ENCODE measurements at places on chromosomes 1 and 21.

DNA sequence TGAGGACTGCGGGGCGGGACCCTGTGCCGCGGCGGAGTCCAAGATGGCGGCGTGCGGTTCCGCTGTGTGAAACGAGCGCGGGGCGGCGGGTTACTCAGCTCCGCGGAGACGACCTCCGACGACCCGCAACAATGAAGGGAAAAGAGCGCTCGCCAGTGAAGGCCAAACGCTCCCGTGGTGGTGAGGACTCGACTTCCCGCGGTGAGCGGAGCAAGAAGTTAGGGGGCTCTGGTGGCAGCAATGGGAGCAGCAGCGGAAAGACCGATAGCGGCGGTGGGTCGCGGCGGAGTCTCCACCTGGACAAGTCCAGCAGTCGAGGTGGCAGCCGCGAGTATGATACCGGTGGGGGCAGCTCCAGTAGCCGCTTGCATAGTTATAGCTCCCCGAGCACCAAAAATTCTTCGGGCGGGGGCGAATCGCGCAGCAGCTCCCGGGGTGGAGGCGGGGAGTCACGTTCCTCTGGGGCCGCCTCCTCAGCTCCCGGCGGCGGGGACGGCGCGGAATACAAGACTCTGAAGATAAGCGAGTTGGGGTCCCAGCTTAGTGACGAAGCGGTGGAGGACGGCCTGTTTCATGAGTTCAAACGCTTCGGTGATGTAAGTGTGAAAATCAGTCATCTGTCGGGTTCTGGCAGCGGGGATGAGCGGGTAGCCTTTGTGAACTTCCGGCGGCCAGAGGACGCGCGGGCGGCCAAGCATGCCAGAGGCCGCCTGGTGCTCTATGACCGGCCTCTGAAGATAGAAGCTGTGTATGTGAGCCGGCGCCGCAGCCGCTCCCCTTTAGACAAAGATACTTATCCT is 430 bp downstream of the RBM15 start:
- peak; percentile 62 for DNase-seq

- DNase-seq = no peak
Observed at GRCh38 chr1:51963592-51964308, 26.8 kb downstream of the RAB3B start.

DNA sequence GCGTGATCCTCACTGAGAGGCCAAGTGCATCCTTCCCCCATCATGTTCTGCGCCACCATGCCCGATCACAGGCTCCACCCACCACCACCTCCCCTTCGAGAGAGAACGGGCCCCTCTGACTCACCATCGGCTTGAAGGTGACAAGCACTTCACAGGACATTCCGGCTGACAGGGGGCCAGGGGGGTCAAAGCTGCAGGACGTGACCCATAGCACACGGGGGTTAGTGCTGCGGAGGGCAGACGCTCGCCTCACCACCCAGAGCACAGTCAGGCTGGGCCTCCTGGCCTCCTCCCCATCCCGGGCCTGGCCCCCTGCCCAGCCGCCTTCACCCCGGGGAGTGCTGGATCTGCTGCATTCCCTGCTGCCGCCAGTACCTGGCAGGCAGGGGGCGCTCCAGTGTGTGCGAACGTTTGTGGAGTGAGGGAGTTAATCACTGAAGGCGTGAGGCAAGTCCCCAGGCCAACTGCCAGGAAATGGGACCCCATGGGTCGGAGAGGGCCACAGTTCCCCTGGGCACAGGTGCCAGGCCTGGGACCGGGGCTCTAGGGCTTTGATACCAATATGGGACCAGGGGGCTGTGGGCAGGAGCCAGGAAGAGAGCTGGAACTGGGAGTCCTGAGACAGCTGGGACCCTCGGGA is 40.9 kb upstream of the TMEM52 start:
- DNase-seq = peak; percentile 84

- no peak for DNase-seq
Observed at GRCh38 chr1:155202198-155202597, 5.5 kb downstream of the THBS3 start.

DNA sequence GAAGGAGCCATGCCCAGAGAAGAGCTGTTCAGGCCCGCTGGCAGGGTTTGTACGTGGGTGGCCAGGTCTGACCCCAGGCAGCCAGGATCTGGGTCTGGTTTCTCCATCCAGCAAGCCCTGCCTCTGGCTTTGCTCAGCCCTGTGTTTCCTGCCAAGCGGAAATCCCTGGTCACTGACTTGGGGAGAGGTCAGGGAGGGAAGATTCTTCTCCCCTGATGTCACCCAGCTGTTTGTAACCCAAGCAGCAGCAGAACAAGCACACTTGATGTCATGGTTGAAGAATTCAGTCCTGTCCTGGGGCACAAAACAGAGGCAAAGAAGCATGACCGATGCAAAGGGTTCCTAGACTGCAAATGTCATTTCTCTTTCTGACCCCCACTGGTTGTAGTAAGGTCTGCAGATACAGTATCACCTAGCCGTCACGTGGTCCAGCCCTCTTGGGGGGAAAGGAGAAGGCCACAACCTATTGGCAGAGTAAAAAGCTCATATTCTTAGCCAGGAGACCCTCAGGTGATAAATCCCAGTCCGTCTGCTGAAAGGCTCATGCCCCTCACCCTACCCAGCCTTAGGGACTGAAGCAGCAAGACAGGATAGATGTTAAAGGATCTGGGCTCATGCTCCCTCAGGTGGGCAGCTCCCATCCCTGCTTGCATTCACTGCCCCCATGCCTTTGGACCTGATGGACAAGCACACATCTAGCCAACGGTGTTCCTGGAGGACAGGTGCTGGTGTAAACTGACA is 120.9 kb downstream of the SYT2 start:
- no peak for DNase-seq

DNA sequence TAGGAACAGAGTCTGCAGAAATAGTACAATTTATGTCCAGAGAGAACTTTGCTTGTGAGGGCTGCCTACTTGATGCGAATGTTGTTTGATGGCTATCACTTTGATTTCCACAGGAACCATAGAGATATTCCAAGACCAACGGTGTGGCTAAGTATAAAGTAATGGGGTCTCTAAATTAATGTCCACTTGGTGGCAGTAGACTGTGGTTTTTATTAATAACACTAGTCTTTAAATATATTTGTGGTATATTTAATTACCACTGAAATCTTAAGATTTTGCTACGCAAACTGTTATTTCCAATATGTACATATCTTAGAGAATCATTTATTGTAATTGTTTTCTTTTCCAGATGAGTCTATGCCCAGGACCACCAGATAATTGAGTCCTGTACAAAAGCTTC is 647.9 kb downstream of the PLA2G4A start:
- DNase-seq = no peak

DNA sequence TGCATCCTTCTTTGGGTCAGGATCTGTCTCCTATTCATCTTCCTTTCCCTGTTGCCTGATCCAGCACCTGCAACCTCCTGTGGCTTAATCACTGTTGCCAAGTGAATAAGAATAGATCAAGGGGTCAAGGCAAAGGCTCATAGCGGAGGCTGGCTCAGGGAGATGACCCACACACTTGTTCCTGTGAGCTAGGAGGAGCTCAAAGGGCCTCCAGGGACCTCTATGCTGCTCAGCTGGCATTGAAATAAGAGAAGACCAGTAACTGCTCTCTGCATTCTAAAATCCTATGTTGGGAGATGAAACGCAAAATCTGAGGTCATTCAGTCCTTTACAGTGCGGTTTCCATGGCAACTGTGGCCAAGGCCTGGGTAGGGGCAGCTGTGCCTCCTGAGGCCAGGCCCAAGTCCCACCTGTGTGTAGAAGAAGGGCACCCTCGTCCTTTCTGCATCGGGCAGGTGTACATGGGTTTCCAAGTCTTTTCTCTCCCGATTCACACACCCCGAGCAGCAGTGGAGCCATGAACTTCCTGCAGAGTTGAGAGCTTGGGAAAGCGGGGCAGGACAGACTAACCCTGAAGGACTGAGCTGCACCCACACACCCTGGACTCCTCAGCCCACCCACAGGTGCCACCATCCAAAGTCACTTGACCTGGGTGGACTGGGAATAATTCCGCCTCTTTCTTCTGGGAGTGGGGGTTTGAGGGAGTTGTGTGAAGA is 27.8 kb upstream of the STUM start:
- no peak for DNase-seq

- DNase-seq = no peak
Observed at GRCh38 chr1:53276153-53276901, 38.0 kb upstream of the MAGOH start.

- no peak for DNase-seq
Observed at GRCh38 chr1:74427681-74428080, 84.7 kb downstream of the LRRC53 start.

- DNase-seq = no peak
Observed at GRCh38 chr1:79839882-79840281, 833.4 kb upstream of the ADGRL4 start.

GRCh38 chr1:227453631-227454355 is 109.6 kb upstream of the ZNF678 start:
- no peak for DNase-seq

DNA sequence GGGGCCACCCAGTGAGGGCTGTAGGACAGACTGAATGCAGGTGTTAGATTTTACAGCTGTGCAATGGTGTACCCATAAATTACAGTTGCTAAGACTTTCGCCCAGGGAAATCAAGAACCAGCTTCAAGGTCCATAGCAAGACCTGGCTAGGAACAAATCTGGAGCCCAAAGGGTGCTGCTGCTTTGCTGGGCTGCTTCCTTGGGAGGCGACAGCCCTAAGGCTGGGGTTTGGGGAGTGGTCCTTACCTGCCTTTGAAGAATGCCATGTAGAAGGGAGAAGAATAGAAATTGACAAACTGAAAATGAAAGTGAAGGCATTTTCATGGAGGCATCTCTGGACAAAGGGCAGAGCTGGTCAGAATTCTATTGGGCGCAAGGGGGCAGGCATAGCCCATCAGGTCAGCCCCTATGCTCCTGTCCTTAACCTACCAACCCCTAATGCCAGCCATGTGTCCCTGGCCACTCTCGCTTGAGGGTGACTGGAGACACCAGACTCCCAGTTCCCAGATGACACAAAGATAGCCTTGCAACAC is 7.6 kb upstream of the ARHGEF19 start:
- no peak for DNase-seq

- DNase-seq = no peak
Observed at GRCh38 chr1:53982034-53982762, 35.8 kb downstream of the LDLRAD1 start.

GRCh38 chr1:44032170-44032790 is 1.0 kb upstream of the SLC6A9 start:
- DNase-seq = no peak

GRCh38 chr21:23664193-23664694 is 1943.0 kb downstream of the MRPL39 start:
- no peak for DNase-seq

GRCh38 chr21:41227357-41228005 is 59.5 kb downstream of the BACE2 start:
- DNase-seq = no peak

DNA sequence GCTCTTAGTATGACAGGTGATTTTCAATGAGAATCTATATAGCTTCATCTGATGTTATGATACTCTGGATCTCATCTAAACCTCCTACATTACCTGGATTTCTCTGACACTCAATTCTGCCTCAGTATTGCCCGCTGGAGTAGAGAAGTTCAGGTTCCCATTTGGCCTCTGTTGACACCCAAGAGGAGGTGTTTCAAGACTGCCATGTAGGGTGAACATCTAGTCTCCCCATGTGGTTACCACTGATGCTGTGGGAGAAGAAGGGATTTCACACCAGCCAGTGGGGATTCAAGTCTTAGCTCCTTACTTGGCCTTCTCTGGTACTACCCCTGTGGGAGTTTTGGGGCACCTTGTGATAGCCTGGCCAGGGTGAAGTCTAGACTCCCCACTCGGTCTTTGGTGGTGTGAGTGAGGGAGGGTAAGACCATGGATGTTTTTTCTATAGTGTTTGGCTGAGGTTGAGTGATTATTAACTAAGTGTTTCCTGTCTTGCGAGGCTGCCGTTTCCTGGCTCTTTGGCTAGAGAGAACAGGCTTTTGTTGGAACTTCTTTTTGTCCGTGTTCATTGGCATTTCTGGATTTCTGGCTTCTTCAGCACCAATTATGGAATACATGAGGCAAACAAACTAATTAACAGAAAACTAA is 90.7 kb downstream of the RHOU start:
- DNase-seq = no peak

GRCh38 chr21:45556302-45556644 is 14.0 kb upstream of the SLC19A1 start:
- no peak for DNase-seq

DNA sequence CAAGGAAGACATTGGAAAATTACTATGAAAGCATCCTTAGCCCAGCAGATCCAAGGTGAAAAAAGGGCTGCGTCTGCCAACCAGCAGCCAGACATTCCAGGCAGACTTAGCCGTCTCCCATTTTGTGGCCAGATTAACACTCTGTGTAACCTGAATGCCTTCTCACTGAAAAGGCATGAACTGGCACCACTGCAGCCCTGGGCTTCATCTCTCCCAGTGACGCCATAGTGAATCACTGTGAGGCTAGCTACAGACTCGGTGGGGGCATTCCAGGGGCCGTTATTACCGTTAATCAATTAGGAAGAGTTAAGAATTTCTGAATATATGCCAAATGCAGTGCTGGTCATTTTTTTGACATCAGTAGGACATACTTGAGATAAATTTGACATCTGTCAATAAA is 627.4 kb downstream of the LMO4 start:
- DNase-seq = no peak

GRCh38 chr1:154926201-154926600 is 10.3 kb downstream of the PMVK start:
- no peak for DNase-seq

- no peak for DNase-seq
Observed at GRCh38 chr1:154186852-154187501, 4.9 kb downstream of the TPM3 start.

DNA sequence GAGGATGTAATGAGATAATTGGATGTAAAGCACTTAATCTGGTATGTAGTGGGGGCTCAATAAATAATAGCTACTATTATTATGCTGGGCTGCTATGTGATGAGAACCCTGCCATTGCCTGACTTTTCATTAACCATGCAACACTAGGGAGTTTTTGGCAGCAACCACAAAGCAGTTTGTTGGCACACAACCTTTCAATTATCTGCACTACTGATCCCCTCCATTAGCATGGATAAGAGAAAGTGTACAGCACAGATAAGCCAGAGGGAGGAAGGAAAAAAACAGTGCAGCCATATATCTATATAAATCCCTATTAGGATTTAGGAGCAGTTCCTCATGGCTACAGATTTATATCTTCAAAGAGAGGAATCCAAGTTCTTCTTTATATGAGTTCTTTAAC is 498.5 kb downstream of the NUF2 start:
- DNase-seq = no peak
